ENCODE measurements at places on chromosomes 5 and 9.

DNA sequence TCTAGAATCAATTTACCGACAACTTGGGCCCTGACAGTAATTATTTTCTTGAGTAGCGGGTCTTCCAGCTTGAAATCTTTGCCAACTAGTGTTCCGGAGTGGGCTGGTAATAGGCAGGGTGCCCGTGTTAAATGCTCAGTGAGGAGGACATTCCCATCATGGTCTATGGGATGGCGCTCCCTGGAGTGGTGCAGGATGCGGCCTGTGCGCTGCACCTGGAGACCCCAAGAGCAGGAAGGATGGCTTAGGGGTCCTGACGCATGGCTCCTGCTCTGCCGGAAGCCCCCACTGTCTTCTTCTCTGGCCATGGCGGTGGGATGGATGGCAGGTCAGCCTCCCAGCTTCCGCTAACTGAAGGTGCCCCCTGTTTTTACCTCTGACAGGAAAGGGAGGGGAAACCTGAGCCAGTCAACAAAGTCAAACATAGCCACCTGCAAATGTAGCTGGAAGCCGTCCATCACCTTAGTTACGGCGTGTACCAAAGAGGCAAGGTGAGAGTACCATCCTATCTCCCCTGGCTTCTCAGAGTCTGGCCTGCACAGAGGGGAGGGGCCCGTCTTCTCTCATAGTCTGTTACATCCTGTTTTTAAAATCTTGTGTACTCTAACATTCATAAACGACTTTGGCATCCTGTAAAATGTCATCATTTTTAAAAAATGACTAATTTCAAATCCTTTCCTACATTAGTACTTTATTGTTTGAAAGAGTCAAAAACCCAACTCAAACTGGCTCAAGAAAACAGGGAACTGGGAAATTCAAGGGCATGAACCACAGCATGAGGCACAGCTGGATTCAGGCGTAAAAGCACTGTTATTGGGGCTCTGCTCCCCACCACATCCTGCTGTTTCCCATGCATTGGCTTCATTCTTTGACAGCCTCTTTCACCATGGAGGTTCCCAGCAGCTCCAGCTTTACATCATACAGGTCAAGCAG, 28.5 kb upstream of the UNC5A start:
- no peak overlapping the region for H3K4me3 ChIP-seq
- H3K4me1 ChIP-seq, result peaks cover 8% of the 10 kb centered on the region
- no peaks in the 10 kb centered on the region for H3K27me3 ChIP-seq
- peak; percentile 4 for DNase-seq
- H3K27ac ChIP-seq, result no peak overlapping the region
- no peaks in the 10 kb centered on the region for H3K36me3 ChIP-seq

DNA sequence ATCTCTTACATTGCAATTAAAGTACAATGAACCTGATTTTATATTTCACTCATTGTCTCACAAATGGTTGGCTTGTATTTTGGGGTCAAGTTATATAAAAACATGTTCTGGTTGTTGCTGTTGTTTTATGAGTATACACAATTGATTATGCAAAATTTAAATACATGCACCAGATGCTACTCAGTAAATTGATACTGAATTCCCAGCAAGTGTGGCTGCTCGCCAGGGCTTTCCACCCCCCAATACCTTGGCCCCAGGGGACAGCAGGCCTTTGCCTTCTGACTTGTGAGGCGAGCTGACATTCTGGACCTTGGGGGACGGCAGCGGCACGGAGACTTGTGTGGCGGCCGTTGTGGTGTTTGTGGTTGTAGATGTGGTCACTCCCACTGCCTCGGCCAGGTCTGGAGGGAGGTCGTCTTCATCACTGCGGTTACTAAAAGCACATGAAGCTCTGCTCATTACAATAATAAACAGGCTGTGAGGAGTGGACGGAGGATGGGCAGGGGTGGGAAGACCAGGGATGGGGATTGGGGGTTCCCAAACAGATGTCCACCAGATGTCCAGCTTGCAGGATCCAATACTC, 27.0 kb upstream of the FRRS1L start:
- H3K27me3 ChIP-seq, result no peaks in the 10 kb centered on the region
- no peak overlapping the region for H3K4me3 ChIP-seq
- H3K4me1 ChIP-seq, result no peaks in the 10 kb centered on the region
- no peak overlapping the region for H3K27ac ChIP-seq
- DNase-seq, result no peak

GRCh38 chr5:169706758-169707450, 69.8 kb downstream of the DOCK2 start:
- DNase-seq, result no peak
- no peaks in the 10 kb centered on the region for H3K27me3 ChIP-seq
- H3K4me1 ChIP-seq, result no peaks in the 10 kb centered on the region
- H3K4me3 ChIP-seq, result no peak overlapping the region
- no peaks in the 10 kb centered on the region for H3K36me3 ChIP-seq
- no peak overlapping the region for H3K27ac ChIP-seq

DNA sequence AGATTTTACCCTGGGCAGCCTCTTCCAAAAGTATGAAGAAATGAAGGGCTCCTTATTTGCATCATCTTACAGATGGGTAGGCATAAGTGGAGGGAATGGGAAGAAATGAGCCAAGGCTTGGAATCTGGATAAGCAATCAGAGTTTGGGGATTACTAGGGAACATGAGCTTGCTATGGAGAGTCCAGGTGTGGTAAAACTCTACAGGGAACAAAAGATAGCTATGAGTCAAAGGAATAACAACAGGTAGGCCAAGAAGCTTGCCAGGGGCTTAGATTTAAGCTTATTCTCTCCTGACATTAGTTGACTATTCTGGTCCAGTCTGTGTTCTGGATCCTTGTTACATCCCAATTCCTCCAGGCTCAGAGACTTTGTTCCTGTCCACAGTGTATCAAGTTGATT, 16.4 kb downstream of the RFK start:
- no peak for DNase-seq
- no peak overlapping the region for H3K27ac ChIP-seq
- no peaks in the 10 kb centered on the region for H3K36me3 ChIP-seq
- no peaks in the 10 kb centered on the region for H3K4me1 ChIP-seq

GRCh38 chr5:134070725-134071613, 43.5 kb upstream of the TCF7 start:
- H3K27ac ChIP-seq, result no peak overlapping the region
- H3K4me3 ChIP-seq, result no peak overlapping the region
- H3K4me1 ChIP-seq, result no peaks in the 10 kb centered on the region
- H3K27me3 ChIP-seq, result no peaks in the 10 kb centered on the region
- no peaks in the 10 kb centered on the region for H3K36me3 ChIP-seq
- peak; percentile 58 for DNase-seq

DNA sequence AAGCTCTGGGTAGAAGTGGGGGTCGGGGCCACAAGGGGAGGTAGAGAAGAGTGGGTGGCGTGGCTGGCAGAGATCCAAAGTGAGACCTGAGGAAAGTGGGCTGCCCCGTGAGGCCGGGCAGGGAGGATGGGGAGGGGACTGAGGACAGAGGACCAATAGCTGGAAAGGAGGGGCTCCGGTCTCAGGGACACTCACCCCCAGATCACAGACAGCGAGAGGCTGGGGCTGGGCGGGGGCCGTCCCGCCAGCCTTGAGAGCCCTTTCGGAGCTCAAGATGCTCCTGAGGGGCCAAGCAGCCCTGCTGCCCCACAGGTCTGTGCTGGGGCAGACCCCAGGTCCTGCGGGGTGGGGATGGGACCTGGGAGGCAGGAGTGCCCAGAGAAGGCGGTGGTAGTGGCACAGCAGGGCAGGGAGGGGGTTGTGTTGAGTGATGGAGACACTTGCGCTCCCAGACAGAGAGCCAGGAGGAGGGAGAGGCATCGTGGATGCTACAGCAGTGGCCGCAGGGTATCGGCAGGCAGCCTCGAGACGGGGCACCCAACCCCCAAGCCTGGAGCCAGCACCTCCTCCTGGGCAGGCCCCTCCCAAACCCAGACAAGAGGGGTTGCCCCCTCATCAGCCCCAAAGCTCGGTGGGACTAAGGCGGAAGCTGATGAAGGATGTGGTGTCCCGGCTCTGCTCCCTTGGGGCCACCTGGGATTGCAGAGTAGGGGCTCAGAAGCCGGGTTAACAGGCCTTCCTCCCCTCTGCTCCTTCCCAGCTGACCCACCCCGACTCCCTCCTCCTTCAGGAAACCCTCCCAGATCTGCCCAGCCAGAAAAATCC, 3.4 kb downstream of the SARDH start:
- H3K27me3 ChIP-seq, result no peaks in the 10 kb centered on the region
- H3K36me3 ChIP-seq, result no peaks in the 10 kb centered on the region
- no peak for DNase-seq

DNA sequence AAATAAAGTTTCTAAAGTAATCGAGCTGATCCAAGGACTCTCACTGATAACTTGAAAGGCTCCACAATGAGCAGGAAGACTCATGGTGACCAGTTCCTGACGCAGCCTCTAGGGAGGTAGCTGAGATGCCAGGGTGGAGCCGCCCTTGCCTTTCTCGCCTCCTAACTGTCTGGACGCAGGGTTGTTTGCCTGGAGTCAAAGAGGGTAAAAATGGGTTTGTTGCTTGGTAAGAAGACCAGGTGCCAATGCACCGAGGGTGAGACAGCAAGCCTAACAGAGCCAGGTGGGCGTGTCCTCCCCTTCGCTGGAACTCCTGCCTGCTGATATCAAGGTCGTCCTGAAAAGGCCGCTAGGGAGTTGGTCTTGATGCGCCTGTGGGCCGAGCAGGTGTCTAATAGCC, 48.6 kb upstream of the FCN1 start:
- H3K27me3 ChIP-seq, result no peaks in the 10 kb centered on the region
- H3K27ac ChIP-seq, result no peak overlapping the region
- no peaks in the 10 kb centered on the region for H3K36me3 ChIP-seq
- no peaks in the 10 kb centered on the region for H3K4me1 ChIP-seq

- H3K27me3 ChIP-seq, result no peaks in the 10 kb centered on the region
- H3K27ac ChIP-seq, result no peak overlapping the region
- no peaks in the 10 kb centered on the region for H3K36me3 ChIP-seq
- peak; percentile 86 for DNase-seq
- no peak overlapping the region for H3K4me3 ChIP-seq
Observed at GRCh38 chr9:96078897-96079490, 203.5 kb downstream of the ERCC6L2 start.

GRCh38 chr9:84852617-84853301, 183.2 kb downstream of the NTRK2 start:
- peaks cover 5% of the 10 kb centered on the region for H3K4me1 ChIP-seq
- H3K36me3 ChIP-seq, result no peaks in the 10 kb centered on the region
- no peak for DNase-seq
- no peak overlapping the region for H3K4me3 ChIP-seq
- no peaks in the 10 kb centered on the region for H3K27me3 ChIP-seq

DNA sequence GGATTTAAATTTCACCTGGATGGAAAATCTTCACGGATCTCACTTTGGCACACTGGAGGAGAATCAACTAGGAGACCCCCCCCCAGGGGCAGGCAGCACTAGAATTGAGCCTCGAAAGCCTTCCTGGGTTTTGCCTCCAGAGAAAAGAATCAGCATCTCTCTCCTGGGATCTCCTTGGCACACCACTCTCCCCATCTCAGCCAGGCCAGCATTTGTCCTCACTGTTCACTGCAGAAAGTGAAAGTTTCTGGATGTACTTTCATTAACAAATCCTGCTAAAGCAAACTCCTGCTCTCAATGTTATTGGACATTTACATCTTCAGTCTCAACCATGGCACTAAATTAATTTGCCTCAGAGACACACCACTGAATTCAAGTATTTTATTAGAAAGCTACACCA, 312.2 kb downstream of the SLIT3 start:
- H3K36me3 ChIP-seq, result no peaks in the 10 kb centered on the region
- H3K4me3 ChIP-seq, result no peak overlapping the region
- peaks cover 2% of the 10 kb centered on the region for H3K4me1 ChIP-seq
- no peak overlapping the region for H3K27ac ChIP-seq

- no peaks in the 10 kb centered on the region for H3K4me1 ChIP-seq
- H3K4me3 ChIP-seq, result no peak overlapping the region
- H3K27ac ChIP-seq, result no peak overlapping the region
- no peaks in the 10 kb centered on the region for H3K27me3 ChIP-seq
- no peak for DNase-seq
Observed at GRCh38 chr9:133470988-133471387, 7.9 kb downstream of the SLC2A6 start.

DNA sequence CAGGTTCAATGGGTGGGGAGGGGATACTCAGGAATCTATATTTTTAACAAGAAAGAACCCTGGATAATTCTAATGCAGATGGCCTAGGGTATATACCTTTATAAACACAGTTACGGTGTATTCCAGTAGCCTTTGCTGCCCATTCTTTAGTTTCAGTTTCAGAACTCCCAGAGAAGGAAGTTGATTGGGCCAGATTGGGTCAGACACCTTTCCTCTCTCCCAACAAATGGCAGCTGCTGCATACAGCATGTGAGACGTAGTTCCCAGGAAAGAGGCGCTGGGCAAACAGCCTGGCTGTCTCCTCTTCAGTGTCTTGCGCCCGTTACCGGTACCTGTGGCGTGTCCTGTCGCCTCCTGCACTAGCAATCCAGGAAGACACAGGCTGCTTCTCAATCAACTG, 20.4 kb downstream of the ACO1 start:
- H3K36me3 ChIP-seq, result peaks cover 13% of the 10 kb centered on the region
- DNase-seq, result no peak
- no peaks in the 10 kb centered on the region for H3K27me3 ChIP-seq
- H3K27ac ChIP-seq, result no peak overlapping the region
- H3K4me1 ChIP-seq, result no peaks in the 10 kb centered on the region

DNA sequence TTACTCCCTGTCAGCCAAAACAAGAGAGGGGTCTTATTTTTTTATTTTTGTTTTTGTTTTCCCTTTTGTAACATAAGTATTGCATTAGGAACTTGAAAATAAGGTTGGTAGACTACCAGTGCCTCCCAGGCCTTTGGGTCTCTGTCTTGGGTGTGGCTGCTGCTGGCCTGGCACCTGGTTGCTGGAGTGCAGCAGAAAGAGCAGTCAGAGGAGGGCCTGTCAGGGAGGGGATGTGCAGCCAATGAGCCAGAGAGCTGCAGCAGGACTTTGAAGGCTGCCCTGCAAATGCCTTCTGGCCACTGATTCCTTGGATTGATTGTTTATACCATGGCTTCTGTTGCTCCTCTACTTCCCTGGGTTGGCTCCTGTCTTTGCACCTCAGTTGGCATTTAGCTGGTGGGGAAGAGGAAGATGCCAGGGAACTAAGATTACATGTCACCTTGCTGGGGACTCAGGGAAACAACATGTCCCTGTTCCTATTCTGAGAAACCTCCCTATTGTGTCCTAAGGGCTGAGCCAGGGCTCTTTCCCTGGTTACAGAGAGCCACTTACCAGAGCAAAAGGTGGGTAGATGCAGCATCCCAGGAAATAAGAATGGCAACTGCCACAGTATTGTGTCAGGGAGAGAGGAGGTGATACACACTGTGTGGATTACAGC, 66.6 kb downstream of the ANGPTL2 start:
- no peak for DNase-seq
- H3K4me1 ChIP-seq, result peaks cover 14% of the 10 kb centered on the region
- no peaks in the 10 kb centered on the region for H3K27me3 ChIP-seq
- H3K27ac ChIP-seq, result no peak overlapping the region
- peaks cover 2% of the 10 kb centered on the region for H3K36me3 ChIP-seq
- no peak overlapping the region for H3K4me3 ChIP-seq

DNA sequence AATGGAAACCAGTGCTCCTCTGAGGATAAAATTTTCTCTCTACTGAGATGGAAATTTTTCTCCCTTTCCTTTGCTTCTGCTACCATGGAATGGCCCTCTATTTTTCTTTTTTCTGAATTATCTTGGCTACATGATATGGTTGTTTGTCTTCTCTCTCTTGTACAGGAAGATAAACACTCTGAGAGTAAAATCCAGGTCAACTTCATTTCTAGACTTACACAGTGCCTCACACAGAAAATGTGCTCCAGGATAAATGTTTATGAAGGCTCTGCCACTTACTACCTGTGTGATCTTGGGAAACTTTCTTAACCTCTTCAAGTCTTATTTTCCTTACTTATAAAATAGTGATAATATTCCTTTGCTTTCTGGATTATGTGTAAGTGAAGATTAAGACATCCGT, 153.9 kb downstream of the PRELID2 start:
- H3K36me3 ChIP-seq, result no peaks in the 10 kb centered on the region
